ENCODE measurements at places on chromosomes 1 and 21.

DNA sequence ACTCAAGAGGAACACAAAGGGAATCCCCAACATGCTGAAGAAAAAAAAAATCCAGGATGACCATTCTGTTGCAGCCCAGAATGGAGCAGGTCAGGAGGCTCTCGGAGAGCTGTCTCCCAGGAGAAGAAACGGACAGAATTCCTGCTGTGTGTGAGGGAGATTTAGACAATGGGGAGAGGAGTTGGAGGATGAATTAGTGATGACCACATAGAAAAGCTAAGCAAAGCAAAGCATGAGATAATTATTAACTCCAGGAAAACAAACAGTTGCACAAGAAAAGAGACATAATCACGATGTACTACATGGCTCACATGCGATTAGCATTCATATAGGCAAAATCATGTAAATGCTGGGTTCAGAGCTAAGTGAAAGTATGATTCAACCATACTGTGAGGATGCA lies 61.1 kb upstream of the SMYD2 start:
- H3K4me1 ChIP-seq: no peaks in the 10 kb centered on the region
- H3K27ac ChIP-seq: no peak overlapping the region
- DNase-seq: no peak
- no peaks in the 10 kb centered on the region for H3K27me3 ChIP-seq
- no peaks in the 10 kb centered on the region for H3K36me3 ChIP-seq

DNA sequence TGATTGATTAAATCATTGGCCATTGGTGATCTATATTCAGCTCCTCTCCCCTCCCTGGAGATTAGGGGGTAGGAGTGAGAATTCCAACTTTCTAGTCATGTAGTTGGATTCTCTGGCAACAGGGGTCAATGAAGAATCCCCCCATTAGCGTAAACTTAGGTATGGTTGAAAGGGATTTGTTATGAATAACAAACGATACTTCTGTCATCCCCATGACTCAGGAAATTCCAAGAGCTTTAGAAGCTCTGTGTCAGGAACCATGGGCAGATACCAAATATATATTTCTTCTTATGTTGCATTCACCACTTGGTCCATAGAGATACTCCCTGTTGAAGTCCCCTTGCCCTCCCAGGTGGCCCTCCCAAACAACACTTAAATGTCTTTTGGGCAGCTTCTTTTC lies 124.5 kb downstream of the DNM3 start:
- no peak for DNase-seq
- no peak overlapping the region for H3K27ac ChIP-seq
- no peak overlapping the region for H3K4me3 ChIP-seq
- no peaks in the 10 kb centered on the region for H3K27me3 ChIP-seq
- H3K36me3 ChIP-seq: no peaks in the 10 kb centered on the region

DNA sequence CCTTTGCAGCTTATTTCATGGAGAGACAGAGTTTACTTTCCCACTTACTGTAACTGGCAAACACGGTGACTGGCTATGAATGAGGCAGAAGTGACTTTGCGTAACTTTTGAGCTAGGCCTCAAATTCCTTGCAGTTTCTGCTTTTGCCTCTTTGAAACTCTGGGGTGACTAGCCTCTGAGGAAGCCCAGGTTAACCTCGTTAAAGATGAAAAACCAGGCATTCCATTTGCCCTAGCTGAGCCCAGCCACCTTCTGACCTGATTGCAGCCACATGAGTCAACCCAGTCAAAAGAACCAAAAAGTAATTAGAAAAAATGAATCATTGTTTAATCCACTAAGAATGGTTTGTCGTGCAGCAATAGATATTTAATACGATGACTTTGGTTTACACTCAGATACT lies 20.4 kb downstream of the PRMT6 start:
- DNase-seq: peak; percentile 72
- no peak overlapping the region for H3K4me3 ChIP-seq
- no peak overlapping the region for H3K27ac ChIP-seq

DNA sequence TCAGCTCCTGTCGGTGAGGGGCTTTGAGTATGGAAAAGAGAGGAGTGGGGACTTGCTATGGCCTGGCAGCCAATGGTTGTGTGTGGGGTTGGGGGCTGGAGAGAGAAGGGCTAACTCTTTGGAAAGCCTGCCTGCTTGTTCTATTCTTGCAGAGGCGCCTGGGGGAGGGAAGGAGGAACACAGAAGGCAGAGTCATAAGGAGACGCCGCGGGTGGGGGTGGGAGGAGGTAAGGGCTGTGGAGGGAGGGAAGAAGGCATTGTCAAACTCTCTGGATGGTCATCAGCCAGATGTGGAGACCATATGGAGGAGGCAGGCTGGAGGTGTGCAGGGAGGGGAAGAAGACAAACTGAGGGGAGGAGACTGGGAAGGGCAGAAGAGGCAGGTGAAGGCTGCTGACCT lies 70.0 kb downstream of the PLXNA2 start:
- H3K27ac ChIP-seq: no peak overlapping the region
- peaks cover 3% of the 10 kb centered on the region for H3K36me3 ChIP-seq
- H3K4me1 ChIP-seq: peaks cover 21% of the 10 kb centered on the region
- DNase-seq: no peak
- no peak overlapping the region for H3K4me3 ChIP-seq

DNA sequence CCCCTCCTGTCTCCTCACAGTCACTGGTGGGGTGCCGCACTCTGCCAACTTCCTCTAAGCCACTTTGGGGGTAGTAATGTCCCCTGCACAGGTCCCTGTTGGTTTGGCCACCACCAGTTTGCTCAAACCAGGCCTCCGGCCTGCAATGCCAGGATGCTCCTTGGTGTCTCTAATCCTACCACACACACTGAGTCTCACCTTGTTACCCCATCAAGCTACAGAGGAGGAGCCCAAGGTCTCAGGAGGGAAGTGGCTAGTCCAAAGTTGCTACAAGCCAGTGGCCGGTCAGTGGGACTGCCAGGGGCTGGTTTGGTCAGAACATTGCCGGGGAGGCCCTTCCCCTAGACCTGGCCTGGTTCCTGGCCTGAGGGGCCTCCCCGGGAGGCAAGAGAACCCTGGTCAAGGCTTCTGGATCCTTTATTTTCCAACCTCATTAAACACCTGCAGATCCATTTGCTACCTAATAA lies 21.5 kb upstream of the LRP8 start:
- no peaks in the 10 kb centered on the region for H3K27me3 ChIP-seq
- H3K4me3 ChIP-seq: no peak overlapping the region
- no peaks in the 10 kb centered on the region for H3K36me3 ChIP-seq
- no peak for DNase-seq
- H3K4me1 ChIP-seq: peaks cover 2% of the 10 kb centered on the region
- no peak overlapping the region for H3K27ac ChIP-seq

DNA sequence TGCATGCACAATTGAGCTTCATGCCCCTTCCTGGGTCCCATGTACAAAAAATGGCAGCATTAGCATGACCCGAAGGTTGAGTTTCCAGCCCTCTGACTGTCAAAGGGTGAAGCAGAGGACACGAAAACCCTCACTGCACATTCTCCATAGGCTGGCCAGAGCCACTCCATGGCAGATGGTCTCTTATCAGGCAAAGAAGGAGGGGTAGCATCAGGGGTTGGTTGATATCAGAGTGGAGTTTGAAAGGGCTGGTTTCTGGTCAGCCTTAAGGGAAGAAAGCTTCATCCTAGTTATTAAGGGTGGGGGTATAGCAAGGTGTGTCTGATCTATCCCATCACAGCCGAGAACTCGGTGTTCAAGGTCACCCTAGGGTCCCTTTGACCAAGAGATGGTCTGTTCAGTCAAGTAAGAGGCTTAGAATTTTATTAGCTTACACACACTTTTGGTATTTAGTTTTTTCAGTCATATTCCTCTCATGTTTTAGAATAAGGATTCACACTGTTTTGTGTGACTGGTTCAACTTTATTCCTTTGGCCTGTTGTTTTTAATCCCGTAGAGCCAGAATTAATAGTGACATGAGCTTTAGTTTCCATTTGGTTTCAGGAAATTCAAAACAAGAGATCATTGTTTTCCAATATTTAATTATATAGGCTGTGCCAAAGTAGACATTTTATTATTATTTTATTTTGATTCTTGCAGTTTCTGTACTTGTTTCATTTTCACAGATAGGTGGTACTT lies 199.9 kb upstream of the FMN2 start:
- no peaks in the 10 kb centered on the region for H3K27me3 ChIP-seq
- no peak overlapping the region for H3K27ac ChIP-seq
- H3K4me1 ChIP-seq: no peaks in the 10 kb centered on the region
- H3K4me3 ChIP-seq: no peak overlapping the region
- peak; percentile 30 for DNase-seq

DNA sequence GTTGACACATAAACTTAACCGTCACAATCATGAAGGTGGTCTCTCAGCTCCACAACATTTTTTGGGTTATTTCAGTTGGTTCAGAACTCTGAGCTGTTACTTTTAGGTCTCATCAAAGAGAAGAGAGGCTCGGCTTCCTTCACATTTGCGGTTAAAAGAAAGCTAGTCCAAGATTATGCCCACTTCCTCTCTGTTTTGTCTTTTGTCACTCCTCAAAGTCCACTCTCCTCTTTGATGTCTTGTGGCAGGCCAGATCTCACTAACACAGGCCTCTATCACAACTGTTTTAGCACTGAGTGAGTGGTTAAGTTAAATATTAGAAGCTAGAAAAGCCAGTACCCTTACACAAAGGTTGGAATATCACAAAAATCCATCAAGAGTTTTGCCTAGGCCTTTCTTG lies 195.7 kb downstream of the FCRL5 start:
- H3K4me1 ChIP-seq: no peaks in the 10 kb centered on the region
- no peak for DNase-seq
- H3K4me3 ChIP-seq: no peak overlapping the region
- no peak overlapping the region for H3K27ac ChIP-seq
- H3K27me3 ChIP-seq: no peaks in the 10 kb centered on the region

GRCh38 chr1:60888126-60888525 lies 194.2 kb upstream of the NFIA start:
- H3K4me3 ChIP-seq: no peak overlapping the region
- H3K36me3 ChIP-seq: no peaks in the 10 kb centered on the region
- H3K27ac ChIP-seq: no peak overlapping the region

DNA sequence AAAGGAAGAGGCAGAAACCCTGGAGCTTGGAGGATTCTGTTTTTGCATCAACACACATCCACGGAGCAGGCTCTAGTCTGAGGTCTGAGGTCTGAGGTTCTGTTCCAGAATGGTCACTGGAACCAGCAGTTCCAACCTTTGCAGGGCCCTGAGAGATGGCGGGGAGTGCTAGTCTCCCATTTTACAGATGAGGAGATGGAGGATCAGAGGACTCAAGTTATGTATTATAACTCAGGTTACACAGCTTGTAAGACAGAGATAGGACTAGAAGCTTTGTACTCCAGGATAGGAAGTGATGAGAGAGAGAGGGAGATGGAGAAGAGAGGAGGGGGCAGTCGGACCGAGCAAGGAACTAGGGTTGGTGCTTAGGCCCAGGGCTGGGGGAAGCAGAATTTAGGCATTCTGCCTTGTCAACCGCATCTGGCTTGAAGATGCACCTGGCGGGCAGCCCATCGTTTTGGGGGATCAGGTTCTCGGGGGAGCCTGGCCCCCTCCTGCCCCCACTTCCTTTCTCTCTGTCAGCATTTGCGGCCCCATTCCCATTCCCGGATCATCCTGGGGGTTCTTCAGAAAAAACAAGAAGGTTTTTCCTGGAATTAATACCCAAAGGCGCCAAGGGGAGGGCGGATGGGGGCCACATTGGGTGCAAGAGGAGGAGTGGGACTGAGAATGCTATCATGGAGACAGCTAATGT lies 5.6 kb downstream of the PEAR1 start:
- no peak for DNase-seq
- no peak overlapping the region for H3K27ac ChIP-seq
- no peaks in the 10 kb centered on the region for H3K36me3 ChIP-seq
- no peaks in the 10 kb centered on the region for H3K27me3 ChIP-seq

- H3K27ac ChIP-seq: no peak overlapping the region
- peaks cover 21% of the 10 kb centered on the region for H3K4me1 ChIP-seq
- no peaks in the 10 kb centered on the region for H3K27me3 ChIP-seq
- no peak overlapping the region for H3K4me3 ChIP-seq
Measured at GRCh38 chr1:201718346-201719202, 110.4 kb upstream of the IPO9 start.

DNA sequence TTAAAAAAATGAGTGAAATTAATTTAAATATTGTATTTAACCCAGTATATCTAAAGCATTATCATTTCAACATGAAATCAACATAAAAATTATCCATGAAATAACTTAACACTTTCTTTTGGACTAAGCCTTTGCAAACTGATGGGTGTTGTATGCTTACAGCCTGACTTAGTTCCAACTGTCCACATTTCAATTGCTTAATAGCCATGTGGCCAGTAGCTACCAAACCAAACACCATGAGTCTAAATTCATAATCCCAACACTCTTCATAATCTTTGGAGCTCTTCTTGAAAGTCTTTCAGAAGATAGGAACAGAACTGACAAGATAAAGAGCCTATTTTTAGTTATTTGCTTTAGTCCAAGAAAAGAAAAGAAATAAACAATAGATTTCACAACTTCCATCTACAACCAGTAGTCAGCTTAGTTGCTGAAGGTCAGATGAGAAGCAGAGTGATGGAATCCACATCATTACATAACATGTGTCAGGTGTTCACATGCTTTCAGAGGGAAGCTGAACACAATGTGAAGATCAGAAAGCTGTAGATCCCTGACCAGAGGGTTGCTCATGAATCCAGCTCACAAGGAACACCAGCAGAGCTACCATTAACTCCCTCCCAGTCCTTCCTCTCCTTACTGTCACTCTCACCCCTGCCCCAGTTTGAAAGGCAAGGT lies 144.0 kb upstream of the ZNF648 start:
- DNase-seq: no peak
- no peak overlapping the region for H3K27ac ChIP-seq
- no peaks in the 10 kb centered on the region for H3K36me3 ChIP-seq
- H3K4me3 ChIP-seq: no peak overlapping the region
- H3K27me3 ChIP-seq: no peaks in the 10 kb centered on the region
- H3K4me1 ChIP-seq: no peaks in the 10 kb centered on the region

GRCh38 chr1:113423826-113424225 lies 33.5 kb downstream of the MAGI3 start:
- no peak overlapping the region for H3K4me3 ChIP-seq
- H3K27me3 ChIP-seq: no peaks in the 10 kb centered on the region
- H3K36me3 ChIP-seq: no peaks in the 10 kb centered on the region
- H3K27ac ChIP-seq: no peak overlapping the region
- H3K4me1 ChIP-seq: no peaks in the 10 kb centered on the region

DNA sequence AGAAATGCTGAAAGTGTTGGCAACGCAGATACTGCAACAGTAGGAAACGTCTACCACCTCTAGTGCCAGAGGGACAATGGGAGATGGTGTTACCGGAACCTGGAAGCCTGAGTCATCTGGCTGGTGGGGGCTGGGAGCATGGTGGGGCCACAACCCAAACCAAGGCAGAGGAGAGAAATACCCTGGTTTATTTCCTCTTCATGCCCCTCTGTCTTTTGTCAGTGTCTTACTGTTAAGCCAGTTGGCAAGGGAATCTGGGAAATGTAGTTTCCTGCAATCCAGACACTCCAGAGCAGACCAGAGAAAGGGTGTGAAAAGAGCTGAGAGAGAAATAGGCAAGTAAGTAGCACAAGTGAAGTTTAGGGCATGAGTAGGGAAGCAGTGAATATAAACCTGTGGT lies 14.8 kb downstream of the DNTTIP2 start:
- no peaks in the 10 kb centered on the region for H3K27me3 ChIP-seq
- DNase-seq: peak; percentile 87
- H3K4me1 ChIP-seq: peaks cover 3% of the 10 kb centered on the region
- no peak overlapping the region for H3K4me3 ChIP-seq
